ENCODE measurements at places on chromosomes 3 and 15. TPM values are rescaled to one million over a fixed set of nuclear protein-coding genes. Genes with fewer than 3 reads are reported as not detected.

PPARG gene
- total RNA-seq, result 1.7 TPM

TNFAIP8L3 gene
- total RNA-seq, result 1.7 TPM

GOLGA8H gene
- 0.49 TPM for total RNA-seq

TLE3 gene
- 104 TPM for total RNA-seq

GOLGA8N gene
- total RNA-seq, result 3.0 TPM

HTR3E gene
- total RNA-seq, result not detected

ELP6 gene
- 17.2 TPM for total RNA-seq

ST3GAL6 gene
- 13.0 TPM for total RNA-seq

GPR149 gene
- total RNA-seq, result 1.7 TPM

Data from temporal lobe (tissue), 4 donors.